ENCODE measurements at places on chromosomes 4 and X.

DNA sequence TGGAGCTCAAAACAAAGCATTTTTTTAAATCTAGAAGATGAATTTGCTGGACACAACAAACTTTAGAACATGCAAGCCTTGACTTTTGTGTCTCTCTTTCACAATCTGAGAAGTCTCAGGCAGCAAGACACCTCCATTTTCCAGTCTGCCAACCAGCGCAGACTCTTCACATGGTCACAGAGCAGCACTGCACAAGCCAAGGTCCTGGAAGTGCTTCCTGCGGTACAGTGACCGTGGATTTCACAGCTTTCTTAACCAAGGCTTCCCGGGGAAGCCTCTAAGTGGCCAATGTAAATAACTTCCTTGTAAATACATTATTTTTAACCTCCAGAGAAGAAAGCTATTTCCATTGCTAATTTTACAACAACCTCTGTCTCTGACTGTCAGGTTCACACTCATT, 31.2 kb downstream of the ZNF827 start:
- no peak for DNase-seq

DNA sequence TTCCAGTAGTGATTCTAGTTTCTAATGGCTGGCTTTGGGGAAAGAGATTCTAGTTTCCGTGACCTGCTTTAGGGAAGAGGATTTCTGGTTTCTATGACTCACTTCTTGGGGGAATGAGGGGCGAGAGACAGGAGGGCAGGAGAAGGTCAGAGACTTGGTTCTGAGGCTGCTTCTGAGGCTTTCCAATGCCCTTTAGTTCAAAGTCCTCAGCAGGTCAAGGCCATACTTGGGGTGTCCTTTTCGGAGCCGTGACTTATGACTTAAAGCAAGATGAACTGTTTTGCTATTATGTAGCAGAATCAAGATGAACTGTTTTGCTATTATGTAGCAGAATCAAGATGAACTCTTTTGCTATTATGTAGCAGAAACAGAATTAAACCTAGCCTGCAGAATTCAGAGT, 52.2 kb upstream of the TLR3 start:
- DNase-seq, result no peak

- no peak for DNase-seq
Observed at GRCh38 chr4:98610431-98610830, 48.0 kb downstream of the TSPAN5 start.

DNA sequence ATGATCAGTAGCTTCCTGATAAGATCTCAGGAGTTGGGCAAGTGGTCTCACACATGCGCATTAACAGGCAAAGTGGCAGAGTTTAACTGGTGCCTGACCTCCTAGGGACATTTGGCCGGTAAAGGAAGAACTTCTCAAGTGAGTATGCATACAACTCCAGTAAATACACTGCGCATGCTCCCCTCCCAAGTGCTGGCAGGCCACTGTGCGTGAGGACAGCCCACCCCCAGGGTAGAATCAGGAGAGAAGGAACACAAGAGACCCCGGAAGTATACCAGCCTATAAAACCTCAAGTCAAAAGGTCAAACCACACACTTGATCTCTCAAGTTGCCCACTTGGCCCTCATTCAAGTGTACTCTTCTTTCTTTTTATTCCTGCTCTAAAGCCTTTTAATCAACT, 225.5 kb upstream of the ANKRD50 start:
- peak; percentile 52 for DNase-seq

DNA sequence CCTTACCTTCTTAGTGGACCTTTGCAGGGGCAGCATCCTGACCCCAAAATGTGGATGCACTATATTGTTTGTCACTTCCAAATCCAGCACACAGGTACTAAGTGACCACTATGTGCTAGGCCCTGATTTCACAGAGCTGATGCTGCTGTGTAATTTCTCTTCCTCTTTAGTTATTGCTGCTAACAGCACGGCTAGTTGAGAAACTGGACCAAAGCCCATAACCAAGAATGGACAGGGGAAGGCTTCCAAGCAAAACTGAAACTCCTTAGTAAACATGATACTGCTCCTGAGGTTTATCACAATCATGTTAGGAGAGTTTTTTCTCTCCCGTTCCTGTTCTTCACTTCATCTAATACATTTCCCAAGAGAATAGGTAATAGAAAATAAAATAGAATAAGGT, 172.9 kb upstream of the TTC29 start:
- peak; percentile 29 for DNase-seq

GRCh38 chrX:46694549-46694948, 64.4 kb downstream of the SLC9A7 start:
- DNase-seq, result no peak

DNA sequence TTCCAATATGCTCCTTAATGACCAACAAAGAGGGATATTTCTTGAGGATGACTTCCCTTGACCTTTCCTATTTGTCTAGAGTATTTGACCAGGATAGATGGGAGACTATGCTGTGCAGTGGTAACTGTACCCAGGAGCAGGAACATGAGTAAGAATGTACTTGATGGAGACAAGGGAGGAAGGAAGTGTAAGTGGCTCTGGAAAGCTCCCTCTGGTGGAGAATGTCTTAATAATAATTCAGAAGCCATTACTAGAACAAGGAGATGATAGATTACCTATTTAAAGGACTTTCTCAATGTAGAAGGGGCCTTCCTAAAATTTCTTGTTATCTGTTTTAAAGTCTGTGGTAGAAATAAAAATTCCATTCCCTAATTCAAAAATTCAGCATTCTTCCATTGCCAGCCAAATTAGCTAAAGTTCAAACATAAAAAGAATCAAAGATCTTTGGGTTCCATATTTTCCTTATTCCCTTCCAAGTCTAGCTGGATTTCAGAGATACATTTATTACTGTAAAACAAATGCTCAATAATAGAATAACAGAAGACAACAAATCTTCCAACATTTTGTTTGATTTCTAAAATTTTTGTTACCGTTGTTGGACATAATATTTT, 83.8 kb downstream of the GRID2 start:
- DNase-seq, result peak; percentile 27

DNA sequence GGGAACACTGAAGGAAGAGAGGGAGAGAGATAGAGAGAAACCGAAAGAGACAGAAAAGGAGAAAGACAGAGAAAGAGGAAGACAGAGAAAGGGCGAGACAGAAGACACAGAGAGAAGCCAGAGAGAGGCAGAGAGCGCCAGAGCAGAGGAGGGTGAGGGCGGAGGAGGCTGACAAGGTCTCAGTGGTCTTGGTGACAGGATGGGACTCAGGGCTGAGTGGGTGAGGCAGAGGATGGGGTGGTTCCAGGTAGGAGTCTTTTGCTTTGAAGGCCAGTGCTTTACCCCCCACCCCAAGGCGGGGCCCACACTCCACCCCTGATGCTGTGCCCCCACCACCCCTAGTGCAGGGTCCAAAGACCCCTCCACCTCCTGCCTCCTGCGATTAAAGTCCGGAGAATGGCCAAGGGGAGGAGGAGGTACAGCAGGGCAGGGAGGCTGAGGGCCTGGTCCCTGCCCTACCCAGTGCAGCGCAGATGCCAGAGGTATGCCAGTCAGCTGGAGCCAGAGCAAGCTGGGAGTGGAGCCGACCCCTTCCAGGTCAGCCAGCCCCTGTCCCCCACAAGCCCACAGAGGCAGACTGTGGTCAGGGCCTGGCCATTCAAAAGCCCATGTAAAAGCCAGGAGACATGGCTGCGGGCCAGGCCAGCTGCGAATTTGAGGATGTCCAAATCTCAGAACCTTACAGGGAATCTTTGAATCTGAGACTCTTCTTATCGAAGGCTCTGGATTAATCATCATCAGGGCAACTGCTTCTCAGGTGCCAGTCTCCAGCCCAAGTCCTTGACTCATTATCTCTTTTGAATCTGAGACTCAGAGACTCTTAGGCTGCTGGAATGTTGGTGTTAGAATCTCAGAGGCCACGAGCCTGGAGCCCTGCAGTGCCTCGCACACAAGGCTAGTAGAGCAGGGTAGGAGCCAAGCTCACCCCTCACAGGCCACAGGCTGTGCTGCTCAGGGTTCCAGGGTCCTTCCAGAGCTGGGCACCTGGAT, 758 bp downstream of the IQSEC2 start:
- peak; percentile 87 for DNase-seq

DNA sequence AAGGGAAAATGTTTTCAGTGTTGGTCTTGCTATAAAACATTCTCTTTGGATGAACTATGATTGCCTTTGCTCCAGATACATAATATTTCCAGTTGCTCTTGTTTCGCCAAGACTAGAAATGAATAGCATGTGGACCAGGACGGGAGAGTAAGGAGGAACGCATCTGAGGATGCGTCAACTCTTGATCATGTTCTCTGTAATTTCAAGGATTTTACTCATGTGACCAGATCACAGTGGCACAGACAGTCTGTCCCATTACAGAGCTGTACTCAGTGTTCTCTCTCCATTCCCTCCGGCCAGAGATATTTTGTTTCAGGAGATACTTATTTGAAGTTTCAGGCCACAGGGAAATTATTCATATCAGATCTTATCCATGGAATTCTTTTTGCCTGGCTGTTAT, 266.6 kb downstream of the MID1IP1 start:
- no peak for DNase-seq

- no peak for DNase-seq
Observed at GRCh38 chr4:126725906-126726305, 906.9 kb upstream of the INTU start.

DNA sequence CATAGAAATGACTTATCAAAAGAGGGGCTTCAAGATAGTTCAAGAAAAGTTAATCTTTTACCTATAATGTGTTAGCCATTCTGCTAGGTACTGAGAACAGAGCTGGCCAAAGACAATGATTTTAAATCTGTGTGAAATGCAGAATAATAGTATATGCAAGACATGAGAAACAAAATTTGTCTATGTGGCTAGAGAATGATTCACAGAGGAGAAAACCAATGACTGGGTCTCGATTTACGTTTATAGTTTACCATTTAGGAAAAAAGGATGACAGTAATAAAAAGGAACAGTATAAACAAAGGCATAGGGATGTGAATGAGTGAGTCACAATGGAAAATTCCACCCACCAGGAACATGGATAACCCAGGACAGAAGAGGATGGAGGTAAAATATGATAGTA, 31.9 kb downstream of the NPFFR2 start:
- DNase-seq, result peak; percentile 20
